Activated CD8-positive, alpha-beta T cell treated with anti-CD3 and anti-CD28 coated beads for 36 hours (primary cell): ENCODE measurements at places on chromosomes 3 and 15.
A peak's percentile ranks its signal among the peaks of the same experiment; 100 is the strongest.

GRCh38 chr3:111577798-111578685, 17.1 kb downstream of the ZBED2 start:
- no peak for DNase-seq

- no peak for DNase-seq
These were observed 91.5 kb upstream of the RAP2B start for GRCh38 chr3:153070511-153070868.

GRCh38 chr3:64687086-64687780, 567 bp downstream of the ADAMTS9 start:
- DNase-seq, result no peak

DNA sequence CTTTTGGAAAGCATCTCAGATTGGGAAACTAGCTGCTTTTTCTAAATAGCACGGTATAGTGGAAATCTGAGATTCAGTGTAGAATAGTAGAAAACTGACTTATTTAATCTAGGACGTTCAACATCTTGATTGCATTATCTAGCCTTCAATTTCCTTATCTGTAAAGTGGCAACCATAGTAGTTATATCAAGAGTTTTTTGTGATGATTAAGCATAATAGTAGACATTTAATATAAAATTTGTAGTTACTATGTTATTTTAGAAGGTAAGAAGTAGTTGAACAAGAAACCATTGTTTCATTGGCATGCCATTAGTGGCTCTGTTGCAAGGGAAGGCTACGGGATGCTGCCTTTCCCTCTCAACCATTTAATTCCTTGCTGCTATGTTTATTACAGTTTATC, 367.3 kb downstream of the NAALADL2 start:
- DNase-seq, result no peak

DNA sequence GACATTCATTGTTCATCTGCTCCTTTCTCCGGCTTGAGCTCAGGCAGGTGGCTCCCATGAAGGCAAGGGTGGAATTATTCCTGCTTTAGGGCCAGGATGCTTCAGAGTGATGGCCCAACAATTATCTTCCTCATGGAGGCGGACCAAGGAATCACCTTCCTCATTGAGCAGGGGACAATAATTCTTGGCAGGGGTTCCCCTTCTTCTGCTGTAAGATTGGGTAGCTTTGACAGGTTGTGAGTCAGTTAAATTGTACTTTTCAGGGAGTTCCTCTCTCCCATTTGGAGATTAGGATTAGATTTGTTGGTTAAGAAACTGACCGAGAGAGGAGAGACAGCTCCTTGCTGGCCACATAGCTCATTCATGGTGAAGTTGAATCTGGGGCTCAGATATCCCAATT, 31.4 kb upstream of the CD47 start:
- DNase-seq, result no peak

- DNase-seq, result no peak
These were observed 4.0 kb upstream of the AQR start for GRCh38 chr15:34973512-34973911.

DNA sequence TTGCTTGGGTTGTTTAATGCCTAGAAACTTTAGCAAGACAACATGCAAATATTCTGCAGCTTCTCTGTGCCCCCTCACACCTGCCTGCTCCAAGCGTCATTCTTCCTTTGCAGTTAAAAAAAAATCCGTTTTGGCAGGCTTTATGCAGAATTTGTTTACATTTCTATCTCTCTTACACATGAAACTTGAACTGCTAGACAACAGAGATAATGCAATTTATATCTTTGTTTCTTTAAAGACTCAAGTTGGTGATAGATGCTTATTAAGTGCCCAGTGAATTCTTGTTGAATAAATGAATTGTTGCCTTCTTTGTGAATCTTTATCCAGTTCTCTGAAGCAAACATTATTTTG, 53.2 kb downstream of the CHST2 start:
- no peak for DNase-seq

- no peak for DNase-seq
These were observed 12.7 kb upstream of the LXN start for GRCh38 chr3:158685159-158685558.

GRCh38 chr3:196992461-196993065, 23.9 kb upstream of the PIGZ start:
- DNase-seq, result no peak

- DNase-seq, result no peak
These were observed 232.1 kb upstream of the ADAMTS9 start for GRCh38 chr3:64919934-64920333.

DNA sequence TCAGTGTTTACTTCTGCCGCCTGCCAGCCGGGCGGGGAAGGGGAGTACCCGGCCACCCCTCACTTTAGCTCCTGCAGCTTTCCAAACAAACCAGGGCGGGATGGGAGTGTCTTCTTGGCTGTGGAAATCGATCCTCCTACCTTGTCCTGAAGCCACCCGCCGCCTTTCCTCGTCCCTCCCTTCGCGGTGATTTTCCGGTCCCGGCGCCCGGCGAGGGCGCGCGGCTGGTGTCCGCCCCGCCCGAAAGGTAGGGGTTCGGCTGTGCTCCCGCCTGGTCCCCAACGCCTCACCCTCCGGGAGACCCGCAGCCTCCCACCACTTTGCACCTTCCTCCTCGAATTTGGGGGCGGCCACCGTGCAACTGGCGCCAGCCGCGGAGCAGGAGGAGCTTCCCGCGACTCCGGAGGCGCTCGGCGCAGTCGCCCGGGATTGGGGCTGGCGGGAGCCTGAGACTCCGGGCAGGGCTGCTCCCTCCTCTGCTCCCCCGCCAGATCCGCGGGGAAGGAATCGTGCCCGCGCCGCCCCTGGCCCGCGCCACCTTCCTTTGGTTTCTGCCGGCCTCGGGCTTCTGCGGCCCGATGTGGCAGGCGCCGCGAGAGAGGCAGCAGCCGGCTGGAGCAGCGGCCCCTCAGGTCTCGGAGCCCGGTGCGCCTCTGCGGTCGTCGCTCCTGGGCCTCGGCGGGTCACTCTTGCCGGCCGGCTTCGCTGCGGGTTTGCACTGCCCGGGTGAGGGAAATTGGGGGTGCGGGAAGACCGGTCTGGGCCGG, 30.7 kb upstream of the ST3GAL6 start:
- peak; percentile 3 for DNase-seq

DNA sequence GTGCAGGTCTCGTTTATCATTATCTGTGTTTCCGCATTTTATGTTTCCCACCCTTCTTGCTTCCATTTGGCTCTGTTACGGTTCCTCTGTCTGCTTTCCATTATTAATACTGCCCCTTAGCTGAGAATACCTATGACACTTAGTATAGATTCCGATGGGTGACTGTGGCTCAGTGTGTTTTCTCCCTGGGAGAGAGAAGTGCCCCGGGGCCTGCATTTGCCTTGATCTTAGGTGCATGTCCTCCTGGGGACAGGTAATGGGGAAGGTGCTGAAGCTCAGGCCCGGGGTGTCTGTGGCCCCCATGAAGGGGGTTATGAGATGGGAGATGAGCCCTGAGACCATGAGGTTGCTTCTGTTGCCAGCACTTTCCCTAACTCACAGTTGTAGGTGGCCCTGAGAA, 43.4 kb upstream of the PCSK6 start:
- DNase-seq, result no peak

DNA sequence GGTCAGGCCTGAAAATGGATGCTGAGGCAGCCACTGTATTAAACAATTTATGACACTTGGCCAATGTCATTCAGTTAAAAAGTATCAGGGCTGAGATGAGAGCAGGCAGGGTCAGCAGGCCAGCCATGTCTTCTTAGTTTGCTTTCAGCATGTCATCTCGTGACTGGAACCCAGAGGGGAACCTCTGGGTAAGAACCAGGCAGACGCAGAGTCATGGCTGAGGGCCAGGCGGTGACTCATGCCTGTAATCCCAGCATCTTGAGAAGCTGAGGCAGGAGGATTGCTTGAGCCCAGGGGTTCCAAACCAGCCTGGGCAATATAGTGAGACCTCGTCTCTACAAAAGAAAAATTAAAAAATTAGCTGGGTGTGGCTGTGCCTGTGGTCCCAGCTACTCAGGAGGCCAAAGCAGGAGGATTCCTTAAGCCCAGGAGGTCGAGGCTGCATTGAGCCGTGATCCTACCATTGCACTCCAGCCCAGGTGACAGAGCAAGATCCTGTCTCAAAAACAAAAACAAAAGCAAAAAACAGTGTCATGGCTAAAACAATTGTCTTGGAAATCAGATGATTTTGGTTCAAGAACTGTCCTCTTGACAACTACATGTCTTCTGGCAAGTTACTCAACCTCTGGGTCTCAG, 11.7 kb downstream of the BCL2L10 start:
- no peak for DNase-seq

DNA sequence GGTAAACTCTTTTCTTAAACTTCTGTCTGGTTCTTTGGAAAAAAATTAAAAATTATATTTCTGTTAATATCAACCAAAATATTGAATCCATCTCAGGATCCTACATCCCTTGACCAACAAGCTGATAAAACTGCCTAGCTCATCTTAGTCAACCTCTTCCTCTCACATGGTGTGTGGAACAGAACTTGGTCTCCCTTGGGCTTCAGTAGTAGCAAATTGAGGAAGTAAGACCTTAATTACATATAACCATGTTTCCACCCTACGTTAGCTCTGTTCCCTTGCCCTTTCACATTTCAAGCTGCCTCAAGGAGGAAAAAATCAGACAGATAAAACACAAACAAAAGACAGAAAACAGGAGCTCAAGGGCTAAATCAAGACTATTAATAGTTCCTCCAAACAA, 116.4 kb downstream of the GREM1 start:
- DNase-seq, result no peak

GRCh38 chr3:127091376-127091775, 101.6 kb upstream of the PRR23E start:
- DNase-seq, result no peak
